Heart left ventricle (tissue), 16 donors: ENCODE measurements at places on chromosomes 16 and 17.

- no peaks in the 10 kb centered on the region for H3K36me3 ChIP-seq
- H3K4me1 ChIP-seq, result peaks cover 11% of the 10 kb centered on the region
- no peaks in the 10 kb centered on the region for H3K27me3 ChIP-seq
- no peak overlapping the region for H3K4me3 ChIP-seq
- H3K27ac ChIP-seq, result no peak overlapping the region
Measured at GRCh38 chr16:31435341-31436220, 7.0 kb downstream of the ZNF843 start.

DNA sequence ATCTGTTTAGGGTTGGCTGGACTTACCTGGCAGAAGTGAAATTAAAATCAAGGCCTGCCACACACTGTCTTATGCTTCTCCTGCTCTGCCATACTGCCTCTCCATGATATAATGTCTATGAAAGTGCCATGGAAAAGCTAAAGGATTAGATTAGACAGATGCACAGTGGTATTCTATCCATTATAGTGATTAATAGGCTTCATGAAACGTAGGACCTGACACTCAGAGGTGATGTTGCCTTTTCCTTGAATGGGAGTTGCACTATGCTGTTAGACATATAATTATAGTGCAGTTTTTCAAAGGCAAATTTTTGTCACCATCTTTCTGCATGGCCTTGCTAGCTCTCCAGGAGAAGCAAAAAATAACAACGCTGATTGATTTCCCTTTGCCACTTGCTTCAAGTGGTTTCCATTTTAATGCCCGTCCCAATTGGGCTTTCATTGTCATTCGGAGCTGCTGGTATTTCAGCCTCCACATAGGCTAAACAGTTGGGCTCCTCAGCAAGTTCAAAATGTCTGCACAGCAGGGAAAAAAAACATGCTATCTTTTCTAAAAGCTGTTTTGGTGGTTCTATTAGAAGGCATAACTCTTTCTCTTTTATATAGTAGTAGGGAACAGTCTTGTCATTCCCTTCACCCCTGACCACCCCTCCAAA, 502.8 kb upstream of the GOT2 start:
- no peaks in the 10 kb centered on the region for H3K4me1 ChIP-seq
- no peak overlapping the region for H3K27ac ChIP-seq
- no peaks in the 10 kb centered on the region for H3K27me3 ChIP-seq
- no peak for DNase-seq

DNA sequence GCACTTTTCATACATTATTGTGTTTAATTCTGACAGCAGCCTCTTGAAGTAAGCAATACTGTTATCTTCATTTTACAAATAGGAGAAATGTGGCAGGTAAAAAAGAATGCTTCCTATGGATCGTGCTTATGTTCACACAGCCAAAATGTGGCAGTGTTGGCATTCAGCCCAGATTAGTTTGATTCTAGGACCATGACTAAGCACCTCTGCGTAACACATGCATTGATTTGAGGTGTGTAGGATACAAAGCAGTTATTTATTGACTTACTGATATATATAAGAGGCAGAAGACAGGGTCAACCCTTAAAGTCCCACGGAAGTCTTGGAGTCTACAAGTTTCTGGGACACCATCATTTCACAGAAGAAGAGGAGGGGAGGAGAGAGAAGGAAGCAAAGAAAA, 1144.4 kb upstream of the GOT2 start:
- H3K36me3 ChIP-seq, result no peaks in the 10 kb centered on the region
- no peak overlapping the region for H3K4me3 ChIP-seq
- no peaks in the 10 kb centered on the region for H3K27me3 ChIP-seq
- no peak for DNase-seq
- H3K4me1 ChIP-seq, result no peaks in the 10 kb centered on the region
- no peak overlapping the region for H3K27ac ChIP-seq

- no peak overlapping the region for H3K27ac ChIP-seq
- H3K4me1 ChIP-seq, result no peaks in the 10 kb centered on the region
- no peaks in the 10 kb centered on the region for H3K27me3 ChIP-seq
Measured at GRCh38 chr16:19446886-19447285, 29.2 kb downstream of the TMC5 start.

DNA sequence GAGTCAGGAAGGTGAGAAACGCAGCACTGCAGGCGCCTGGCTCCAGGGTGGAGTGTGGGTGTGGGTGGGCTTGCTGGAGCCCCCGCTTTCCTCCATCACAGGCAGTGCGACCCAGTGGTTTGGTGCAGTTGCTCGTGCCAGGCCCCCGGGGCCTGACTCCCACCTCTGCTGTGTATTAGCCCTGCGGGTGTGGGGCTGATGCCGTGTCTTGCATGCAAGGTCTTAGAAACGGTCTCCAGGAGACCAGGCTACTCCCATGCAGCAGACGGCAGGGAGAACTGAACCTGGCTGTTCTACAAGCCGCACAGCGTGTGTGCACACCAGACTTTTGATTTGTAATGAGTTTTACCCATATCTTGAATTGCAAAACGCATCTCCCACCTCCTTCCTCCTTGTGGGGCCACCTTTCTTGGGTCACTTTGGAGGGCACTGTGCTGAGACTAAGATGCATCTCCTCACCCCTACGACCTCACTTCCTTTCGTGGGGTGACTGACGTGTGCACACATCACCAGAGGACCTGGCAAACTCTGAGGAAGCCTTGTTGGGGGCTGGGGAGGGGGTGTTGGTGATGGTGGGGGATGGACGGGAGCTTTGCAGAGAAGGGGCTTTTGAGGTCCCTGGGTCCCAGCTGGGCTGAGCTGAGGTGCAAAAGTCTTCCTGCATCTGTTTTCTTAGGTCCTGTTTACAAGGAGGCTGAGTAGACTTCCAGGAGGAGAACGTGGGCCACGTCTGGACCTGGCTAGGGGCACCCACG, 101.8 kb upstream of the TNRC6C start:
- H3K36me3 ChIP-seq, result no peaks in the 10 kb centered on the region
- no peak overlapping the region for H3K27ac ChIP-seq
- no peak overlapping the region for H3K4me3 ChIP-seq
- no peaks in the 10 kb centered on the region for H3K27me3 ChIP-seq
- no peaks in the 10 kb centered on the region for H3K4me1 ChIP-seq

DNA sequence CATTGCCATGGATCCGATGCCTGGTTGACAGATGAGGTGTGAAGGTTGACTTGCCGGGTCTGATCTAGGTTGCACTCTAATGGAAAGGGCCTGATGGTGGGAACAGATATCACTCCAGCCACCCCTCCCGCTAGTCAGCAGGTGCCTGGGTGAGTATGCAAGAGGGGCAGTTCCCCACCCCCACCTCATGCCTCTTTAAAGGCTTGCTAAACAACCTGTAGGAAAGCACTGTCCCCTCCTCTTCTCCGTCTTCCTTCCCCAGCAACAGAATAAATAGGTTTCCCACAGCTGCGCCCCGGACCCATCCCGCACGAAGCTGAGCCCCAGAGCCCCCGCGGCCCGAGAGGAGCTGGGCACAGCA, 746 bp upstream of the TMEM132E start:
- peaks cover 99% of the 10 kb centered on the region for H3K27me3 ChIP-seq
- peaks cover 6% of the 10 kb centered on the region for H3K4me1 ChIP-seq
- DNase-seq, result no peak
- no peaks in the 10 kb centered on the region for H3K36me3 ChIP-seq
- no peak overlapping the region for H3K27ac ChIP-seq

GRCh38 chr16:25084797-25085196, 26.7 kb upstream of the LCMT1 start:
- no peaks in the 10 kb centered on the region for H3K27me3 ChIP-seq
- no peak for DNase-seq
- H3K36me3 ChIP-seq, result no peaks in the 10 kb centered on the region
- no peak overlapping the region for H3K4me3 ChIP-seq

GRCh38 chr17:69878661-69879060, 196.4 kb upstream of the KCNJ16 start:
- no peak overlapping the region for H3K4me3 ChIP-seq
- no peak for DNase-seq
- no peaks in the 10 kb centered on the region for H3K27me3 ChIP-seq
- H3K36me3 ChIP-seq, result no peaks in the 10 kb centered on the region
- H3K27ac ChIP-seq, result no peak overlapping the region
